GDM1 (cell line): ENCODE measurements at places on chromosomes 3 and 15.
A peak's percentile ranks its signal among the peaks of the same experiment; 100 is the strongest.

DNA sequence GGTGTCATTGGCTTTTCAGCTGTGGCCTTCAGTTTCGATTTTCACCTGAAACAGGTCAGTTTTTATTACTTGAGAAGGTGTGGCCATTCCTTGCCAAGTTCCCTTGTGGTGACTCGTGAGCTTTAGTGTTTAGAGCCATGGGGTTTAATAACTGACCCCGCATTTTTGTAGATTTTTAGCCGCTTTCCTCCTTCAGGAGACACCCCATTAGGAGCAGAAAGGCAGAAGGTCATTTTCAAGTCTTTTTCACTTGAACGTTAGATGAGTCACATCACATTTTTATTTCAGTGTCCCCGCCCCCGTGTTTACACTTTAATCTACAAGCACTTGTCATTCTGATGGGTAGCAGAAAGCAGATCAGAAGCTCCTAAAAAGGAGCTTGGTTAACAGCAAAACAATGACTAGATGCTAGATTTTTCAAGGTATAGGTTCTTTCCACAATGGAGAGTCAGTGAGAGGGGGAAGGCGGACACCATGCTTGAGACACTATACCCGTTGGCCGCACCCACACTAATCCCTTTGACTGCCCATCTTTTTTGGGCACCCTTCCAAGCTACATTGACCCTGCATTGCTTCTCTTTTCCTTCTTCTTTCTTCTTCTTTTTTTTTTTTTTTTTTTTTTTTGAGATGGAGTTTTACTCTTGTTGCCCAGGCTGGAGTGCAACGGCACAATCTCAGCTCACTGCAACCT is 132.7 kb downstream of the GHSR start:
- no peak for DNase-seq

- DNase-seq, result no peak
Observed at GRCh38 chr15:52008698-52009434, 10.2 kb upstream of the MAPK6 start.

DNA sequence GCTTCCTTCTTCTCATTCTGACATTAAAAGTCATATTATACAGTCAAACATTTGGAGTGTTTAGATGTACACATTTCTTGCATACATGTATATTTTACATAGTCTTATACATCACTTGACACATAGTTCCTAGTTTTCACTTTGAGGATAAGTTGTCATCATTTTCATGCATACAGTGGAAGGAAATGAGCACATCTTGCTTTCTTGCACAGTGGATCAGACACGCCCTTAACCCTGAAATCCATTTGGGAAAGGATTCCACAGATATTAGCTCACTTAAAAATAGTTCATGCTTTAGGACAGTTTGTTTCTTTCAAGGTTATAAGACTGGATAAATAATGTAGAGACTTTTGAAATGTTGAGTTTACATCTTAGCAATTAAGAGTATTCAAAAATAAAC is 148.6 kb upstream of the MME start:
- no peak for DNase-seq

DNA sequence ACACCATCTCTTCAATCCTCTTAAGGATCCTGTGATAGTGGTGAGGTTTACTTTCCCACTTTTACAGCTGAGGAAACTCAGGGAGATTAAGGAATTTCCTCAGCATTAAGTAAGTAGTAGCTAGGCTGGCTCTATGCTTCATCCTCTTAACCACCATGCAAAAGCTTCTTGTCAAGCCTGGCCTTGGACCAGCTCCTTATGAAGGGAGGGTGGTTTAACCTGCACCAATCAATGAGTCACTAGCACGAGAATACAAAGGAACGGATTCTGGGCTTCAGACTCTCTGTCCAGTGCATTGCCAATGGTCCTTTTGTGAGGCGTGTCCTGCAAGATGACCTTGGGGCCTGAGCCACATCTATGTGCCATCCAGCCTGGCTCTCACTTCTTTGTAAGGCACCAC is 202.0 kb upstream of the CFAP20DC start:
- DNase-seq, result no peak

DNA sequence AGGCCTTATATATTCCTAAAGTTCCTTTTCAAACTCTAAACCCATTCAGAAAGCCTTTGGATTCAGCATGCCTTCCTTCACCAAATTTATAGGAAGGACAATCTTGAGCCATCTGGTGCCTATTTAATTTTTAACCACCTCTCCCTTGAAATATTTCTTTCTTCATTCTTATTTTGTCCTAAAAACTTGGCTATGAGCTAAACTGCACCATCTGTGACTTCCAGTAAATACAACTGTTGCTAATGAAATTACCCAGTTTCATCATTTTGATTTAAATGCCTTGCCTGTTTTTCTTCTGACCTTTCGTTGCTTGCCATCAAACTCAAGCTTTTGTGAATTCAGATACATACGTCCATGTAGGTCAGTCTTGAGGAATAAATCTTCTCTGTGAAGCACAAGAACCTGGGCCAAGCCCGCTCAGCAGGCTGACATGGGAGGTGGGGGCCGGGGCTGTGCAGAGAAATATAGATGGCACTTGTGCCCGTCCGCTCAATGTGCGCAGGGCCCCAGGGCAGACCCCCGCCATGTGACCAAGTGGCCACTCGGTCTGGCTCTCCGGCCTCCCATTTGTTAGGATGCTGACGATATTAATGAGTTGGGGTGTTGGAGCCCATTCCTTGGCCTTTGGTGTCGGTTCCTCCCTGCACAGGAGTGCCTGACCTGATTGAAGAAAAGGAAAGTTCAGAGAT is 335.9 kb downstream of the VPS13C start:
- DNase-seq, result no peak

- peak; percentile 41 for DNase-seq
Observed at GRCh38 chr3:184525337-184526087, 36.1 kb upstream of the EPHB3 start.
